Non-pigmented ciliary epithelial cell (primary cell): ENCODE measurements at places on chromosomes 2 and 18.

GRCh38 chr2:197633109-197633657 is 42.2 kb downstream of the RFTN2 start:
- no peak for DNase-seq

- no peak for DNase-seq
These were observed 62.5 kb upstream of the LGALSL start for GRCh38 chr2:64391424-64391823.

DNA sequence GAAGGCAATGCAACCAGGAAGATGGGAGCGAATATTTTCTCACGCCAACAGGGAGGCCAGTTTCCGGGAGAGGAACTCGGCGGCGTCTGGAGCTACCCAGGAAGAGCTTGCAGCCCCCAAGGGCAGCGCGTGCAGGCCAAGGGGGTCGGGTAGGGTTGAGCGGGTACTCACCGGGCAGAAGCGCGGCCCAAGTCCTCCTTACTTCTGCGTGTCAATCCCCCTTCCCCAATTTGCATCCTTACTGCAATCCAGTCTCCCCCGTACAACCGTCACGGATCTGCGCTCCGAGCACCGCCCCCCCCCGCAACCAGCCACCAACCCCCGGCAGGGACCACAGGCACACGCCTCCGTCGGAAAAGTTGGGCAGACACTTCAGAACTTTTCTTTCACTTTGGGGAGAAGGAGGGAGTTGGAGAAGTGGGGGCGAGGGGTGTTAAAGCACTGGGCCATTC is 1.3 kb downstream of the ATP8B1 start:
- no peak for DNase-seq

- DNase-seq: no peak
These were observed 707 bp downstream of the KRCC1 start for GRCh38 chr2:88054782-88055370.

DNA sequence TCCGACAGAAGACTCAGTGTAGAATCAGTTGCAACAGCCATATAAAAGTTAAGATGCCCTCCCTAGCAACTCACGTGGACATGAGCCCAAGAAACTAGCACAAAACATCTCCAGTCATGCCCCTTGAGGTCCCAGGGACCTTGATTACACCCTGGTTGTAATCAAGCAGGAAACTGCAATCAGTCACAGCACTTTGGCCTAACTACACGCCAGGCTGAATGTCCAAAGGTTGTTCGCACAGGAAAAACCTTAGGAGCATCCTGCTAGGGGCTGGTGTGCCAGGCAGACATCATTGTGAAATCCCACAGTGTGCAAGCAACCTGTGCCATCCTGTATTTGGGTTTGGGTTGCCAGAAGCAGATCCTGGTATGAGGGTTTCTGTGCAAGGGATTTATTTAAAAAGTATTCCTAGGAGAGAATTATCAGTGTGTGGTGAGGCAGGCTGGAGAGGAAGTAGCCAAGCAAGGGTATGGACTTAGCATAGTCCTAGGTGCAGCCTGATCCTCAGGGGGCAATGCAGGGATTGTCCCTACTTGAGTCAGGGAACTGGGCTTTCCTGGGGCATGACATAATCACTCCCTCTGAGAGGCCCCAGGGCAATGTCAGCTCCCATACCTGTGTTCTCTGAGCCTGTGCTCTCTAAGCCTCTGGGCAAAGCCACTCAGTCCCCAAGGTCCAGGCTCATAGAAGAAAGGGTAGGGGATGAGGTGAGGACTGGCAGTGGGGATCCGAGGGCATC is 17.8 kb upstream of the SULT1C2 start:
- DNase-seq: no peak

DNA sequence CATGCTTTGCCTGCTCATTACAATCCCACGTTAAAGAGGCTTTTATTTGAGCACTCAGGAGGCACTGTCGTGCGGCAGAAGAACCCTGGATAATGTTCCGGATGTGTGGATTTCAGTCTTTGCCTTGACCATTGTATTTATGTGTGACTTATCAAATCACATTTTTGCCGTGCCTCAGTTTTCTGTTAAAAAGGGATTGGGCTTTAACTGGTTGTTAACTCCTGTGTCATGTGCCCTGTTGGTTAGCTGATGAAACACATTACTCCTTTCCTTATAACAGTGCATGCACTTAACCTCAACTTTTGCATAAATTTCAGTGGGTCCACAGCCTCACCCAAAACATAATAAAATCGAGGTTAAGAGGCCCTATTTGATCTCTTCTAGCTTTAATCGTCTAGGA is 52.7 kb downstream of the NAB1 start:
- DNase-seq: no peak

DNA sequence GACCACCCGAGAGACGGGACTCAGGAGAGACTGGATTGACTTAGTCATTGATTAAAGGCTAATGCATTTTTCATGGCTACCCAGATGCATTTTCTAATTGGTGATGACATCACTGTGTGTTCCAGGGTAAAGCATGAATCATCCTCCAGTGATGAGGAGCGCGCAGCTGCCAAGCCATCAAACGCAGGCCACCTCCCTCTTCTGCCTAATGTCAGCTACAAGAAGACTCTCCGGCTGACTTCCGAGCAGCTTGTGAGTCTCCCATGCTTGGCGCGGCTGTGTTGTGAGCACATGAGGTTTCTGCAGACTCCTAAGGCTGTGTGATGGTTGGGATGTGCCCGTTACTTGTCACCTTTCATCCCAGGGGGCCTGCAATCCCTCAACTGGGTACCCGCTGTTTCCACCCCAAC is 56.4 kb downstream of the LPIN1 start:
- no peak for DNase-seq

DNA sequence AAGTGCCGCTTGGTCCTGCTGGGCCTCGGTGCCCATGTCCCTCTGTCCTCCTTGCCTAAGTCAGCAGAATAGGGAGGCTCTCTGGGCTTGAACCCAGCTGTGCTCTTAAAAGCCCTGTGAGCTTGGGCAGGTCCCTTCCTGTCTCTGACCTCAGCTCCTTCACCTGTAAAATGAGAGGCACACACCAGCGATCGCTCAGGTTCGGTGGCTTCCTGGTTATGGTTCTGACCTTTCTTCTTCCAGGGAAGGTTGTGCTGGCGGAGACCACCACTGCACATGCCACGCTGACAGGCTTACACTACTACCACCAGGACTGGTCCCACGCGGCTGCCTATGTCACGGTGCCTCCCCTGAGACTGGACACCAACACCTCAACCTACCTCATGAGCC is 36.1 kb upstream of the MAPRE3 start:
- no peak for DNase-seq
